Urothelium cell line (cell line): ENCODE measurements at places on chromosomes 2 and 18.

DNA sequence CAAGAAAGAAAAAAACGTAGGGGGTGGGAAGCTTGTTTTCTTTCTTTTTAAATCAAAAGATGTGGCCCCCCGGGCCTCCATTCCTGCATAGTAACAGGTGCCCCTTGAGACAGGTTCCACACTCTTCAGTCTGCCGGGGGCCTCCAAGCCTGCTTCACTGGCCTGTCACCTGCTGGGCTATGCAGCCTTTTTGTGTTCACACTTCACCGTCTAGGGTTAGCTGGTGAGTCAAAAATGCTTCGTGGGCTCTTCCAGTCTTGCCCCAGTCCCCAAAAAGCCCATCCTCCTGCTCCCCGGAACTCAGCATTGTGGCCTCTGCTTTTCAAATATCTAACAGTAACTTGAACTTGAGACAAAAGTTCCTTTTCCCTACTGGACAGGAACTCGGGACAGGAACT is 67.9 kb downstream of the POLR1A start:
- no peak for DNase-seq

DNA sequence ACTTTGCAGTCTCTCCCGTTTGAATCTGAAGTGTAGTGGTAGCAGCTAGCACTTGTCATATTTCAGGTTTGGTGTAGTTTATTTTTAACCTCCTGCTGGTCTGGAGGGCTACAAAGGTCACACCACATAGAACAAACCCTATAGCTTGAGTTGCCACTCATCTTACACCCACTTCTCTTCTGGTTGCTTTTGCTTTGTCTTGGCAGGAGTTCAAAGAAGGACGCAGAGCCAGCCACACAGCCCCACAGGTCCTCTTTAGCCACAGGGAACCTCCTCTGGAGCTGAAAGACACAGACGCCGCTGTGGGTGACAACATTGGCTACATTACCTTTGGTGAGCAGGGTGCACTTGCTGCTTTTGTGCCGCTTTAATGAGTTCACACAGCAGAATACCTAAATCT is 15.6 kb upstream of the GPBAR1 start:
- DNase-seq: no peak

GRCh38 chr18:75247611-75248421 is 37.2 kb downstream of the TSHZ1 start:
- DNase-seq: no peak

DNA sequence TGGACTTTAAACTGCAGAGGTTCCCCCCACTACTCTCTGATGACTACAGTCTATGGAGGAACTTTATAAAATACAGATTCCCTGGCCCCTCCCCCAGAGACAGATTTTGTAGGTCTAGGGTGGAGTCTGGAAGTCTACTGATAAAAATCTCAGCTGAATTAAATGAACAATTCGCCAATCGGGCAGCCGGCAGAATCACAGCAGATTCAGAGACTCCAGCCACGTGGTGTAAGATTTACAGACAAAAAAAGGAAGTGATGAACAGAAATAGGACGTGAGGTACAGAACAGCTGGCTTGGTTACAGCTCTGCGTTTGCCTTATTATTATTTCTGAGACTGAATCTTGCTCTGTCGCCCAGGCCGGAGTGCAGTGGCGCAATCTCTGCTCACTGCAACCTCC is 21.4 kb upstream of the MTA3 start:
- DNase-seq: no peak

- no peak for DNase-seq
Observed at GRCh38 chr2:10883801-10884478, 27.8 kb upstream of the KCNF1 start.
